T-helper 17 cell (primary cell): ENCODE measurements at places on chromosomes 2 and 18.

- DNase-seq, result no peak
Measured at GRCh38 chr2:95346231-95346737, 49.1 kb downstream of the KCNIP3 start.

GRCh38 chr2:227377467-227378351 lies 1.4 kb downstream of the TM4SF20 start:
- DNase-seq, result no peak

DNA sequence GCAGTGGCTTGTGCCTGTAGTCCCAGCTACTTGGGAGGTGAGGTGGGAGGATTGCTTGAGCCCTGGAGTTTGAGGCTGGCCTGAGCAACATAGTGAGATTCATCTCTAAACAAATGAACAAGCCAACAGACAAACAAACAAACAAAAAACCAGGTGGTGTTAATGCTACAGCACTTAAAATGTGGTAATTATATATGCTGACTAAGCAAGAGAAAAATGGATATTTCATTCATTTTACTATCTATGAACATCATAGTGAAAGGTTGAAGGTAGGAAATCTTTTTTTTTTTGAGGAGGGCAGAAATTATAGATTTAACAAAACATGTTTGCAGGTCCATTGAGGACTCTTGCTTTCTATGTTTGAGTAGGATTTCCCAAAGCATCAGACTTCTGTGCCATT lies 42.2 kb upstream of the THOC1 start:
- DNase-seq, result no peak

DNA sequence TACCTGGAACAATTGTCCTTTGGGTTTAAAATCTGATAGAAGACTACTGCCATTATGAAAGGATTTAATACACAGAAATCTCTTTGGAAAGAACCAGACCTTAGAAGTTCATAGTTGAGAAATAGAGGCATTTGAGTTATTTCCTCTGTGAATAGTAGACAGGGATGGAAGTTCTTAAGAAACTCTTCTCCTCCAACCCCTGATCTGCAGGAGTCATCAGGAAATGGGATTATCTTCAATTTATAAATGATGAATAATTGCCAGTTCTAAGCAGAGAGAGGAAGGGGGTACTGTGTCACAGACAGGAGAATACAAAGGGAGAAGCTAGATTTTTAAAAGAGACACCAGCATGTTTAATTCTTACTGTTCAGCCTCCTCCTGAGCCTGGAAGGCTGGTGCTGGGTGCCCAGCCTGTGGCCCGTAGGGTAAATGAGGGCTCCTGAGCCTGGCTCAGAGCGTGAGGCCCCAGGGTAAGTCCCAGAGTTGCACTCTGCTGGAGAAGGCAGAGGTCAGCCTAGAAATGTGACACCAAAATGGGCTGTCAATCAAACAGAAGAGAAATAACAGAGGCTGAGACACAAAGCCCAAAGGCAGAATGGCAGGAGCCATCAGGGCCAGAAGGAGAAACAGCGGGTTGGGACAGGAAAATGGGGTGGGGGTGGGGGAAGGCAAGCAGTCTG lies 58.2 kb upstream of the PKDCC start:
- no peak for DNase-seq

DNA sequence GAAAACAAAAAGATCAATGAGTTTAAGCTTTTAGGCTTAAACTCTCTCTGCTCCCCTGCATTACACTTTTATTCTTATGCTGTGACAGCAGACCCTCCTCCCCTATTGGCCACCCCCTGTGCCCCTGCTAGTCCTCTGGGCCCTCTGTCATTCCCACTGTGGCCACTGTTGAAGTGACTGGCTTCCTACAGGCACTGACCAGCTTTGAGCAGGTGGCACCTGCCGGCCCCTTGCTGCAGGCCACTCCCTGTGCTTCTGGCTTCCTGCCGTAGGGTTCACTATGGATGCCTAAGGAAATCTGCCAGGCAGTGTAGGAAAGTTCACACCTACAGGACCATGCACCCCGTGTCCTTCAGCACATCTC lies 156.5 kb upstream of the L3MBTL4 start:
- DNase-seq, result no peak

GRCh38 chr2:161613161-161613560 lies 11.1 kb upstream of the SLC4A10 start:
- DNase-seq, result no peak

- DNase-seq, result no peak
Measured at GRCh38 chr2:23502096-23502495, 117.1 kb downstream of the KLHL29 start.

DNA sequence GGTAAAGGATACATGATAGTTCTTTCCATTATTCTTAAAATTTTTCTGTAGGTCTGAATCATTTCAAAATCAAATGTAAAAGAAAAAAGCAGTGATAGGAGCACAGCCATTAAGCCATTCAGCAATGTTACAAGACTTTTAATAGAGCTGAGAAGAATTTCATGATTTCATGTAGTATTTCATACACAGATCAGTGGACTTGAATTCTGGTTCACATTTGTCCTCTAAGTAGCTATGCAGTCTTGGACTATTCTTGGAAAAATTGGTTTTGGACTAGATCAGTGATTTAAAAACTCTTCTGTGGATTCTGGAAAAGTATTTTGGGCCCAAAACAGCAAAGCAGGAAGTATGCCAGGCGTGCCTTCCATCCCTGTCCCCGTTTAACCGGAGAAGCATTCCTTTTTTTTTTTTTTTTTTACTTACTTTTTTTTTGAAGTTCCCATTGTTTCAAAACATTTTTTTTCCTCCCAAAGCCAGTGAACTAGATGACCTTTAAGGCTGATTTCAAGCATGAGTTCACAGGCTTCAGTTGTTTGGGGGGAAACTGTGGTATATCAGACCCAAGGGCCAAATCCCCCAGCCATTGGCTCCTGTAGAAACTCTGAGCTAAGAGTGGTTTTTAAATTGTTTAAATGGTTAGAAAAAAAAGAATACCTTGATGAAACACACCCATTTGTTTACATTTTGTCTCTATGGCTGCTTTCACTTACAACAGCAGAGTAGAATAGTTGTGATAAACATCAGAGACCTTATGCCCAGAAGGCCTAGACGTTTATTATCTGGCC lies 17.5 kb upstream of the POLI start:
- no peak for DNase-seq

GRCh38 chr2:171894612-171894947 lies 536 bp upstream of the SLC25A12 start:
- no peak for DNase-seq

DNA sequence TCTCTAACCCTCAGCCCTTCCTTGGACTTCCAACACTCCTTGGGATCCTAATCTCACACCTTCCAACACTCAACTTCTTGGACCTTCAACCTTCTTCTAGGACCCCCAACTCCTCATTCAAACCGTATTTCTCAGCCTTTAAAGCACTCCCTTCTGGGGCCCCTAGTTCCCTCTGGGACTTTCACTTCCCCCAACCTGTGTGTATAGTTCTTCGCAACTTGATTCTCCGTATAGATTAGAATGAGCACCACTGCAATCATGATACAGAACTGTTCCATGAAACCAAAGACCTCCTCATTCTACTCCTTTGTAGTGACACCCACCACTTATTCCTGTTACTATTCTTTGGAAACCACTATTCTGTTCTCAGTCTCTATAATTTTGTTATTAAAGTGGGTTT lies 62.0 kb upstream of the NFU1 start:
- DNase-seq, result no peak

DNA sequence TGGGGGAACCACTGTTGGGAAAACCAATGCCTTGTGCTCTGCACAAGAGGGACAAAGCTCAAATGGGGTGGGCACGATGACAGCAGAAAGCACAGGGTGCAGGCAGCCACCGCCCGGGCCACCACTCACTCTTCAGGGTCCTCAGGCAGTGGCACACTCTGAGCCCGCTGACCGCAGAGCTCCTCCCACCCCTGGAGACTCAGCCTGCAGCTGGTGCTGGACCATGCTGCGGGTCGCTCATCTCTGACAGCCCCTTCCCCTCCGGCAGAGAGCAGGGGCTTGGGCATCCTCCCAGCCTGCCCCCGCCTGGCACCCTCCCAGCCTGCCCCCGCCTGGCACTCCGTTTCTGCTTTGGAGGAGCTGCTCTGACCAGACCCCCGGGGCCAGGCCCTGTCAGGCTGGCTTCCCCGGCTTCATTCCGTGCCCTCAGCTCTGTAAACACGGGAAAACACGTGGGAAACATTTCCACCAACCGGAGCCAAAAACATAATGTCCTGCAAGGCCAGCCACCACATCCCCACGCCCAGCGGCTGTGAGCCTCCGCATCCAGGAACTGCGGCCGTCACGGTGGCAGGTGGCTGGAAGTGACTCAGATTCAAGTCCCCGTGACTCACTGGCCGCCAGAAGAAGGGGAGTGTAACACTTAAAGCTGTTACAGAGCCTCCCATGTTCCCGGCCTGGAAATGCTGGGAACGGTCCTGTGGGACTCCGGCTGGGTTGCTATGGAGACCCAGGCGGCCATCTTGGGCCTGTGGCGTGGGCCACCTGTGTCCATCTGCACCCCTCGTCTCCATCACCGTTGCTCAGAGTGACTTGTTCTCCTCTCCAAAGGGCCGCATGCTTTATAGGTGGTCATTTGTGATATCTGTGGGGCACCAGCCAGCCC lies 6.8 kb upstream of the SNED1 start:
- DNase-seq, result no peak

- DNase-seq, result no peak
Measured at GRCh38 chr2:225282858-225283710, 116.4 kb upstream of the NYAP2 start.

DNA sequence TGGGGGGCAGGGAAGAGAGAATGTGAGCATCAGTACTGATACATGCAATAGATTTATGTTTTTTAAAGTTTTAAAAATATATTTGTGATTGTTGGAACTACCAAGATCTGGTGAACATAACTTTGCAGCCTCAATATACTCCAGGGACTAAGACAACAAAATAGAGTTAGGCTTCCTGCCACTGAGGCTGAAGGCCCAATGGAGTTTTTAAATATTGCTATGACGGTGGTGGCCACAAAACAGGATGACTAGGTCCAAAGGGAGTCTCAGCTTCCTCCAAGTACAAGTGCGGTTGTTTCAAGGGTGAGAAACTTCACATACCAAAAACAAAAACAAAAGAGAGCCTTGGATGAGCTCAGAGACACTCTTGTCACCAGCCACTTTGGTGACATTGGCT lies 72.9 kb downstream of the CCBE1 start:
- DNase-seq, result no peak

DNA sequence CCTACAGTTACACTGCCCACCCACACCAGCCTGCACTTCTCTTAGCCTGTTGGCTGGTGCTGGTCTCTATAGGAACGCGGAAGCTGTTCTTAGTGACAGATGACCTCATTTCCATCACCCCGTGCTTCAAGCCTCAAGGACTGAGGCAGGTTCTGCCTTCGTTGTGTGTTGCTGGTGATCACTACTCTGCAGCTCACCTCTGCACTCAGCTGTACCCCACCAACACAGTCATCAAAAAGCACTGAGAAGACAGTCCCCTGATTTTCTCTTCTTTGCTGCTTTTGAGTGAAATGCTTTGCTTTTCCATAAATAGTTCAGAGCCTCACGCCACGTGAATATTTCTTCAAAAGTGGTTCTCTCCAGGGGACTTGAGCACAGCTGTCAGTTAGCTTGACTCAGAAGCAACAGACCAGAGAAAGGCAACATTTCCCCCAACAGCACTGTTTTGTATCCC lies 225.7 kb upstream of the CCDC150 start:
- DNase-seq, result no peak

- no peak for DNase-seq
Measured at GRCh38 chr18:28725876-28726275, 548.9 kb upstream of the CDH2 start.

- no peak for DNase-seq
Measured at GRCh38 chr18:13473751-13474150, 252.6 kb downstream of the FAM210A start.
